AML-193 (cell line): ENCODE measurements at places on chromosomes 16 and 17.

- DNase-seq = no peak
Measured at GRCh38 chr17:17966399-17966798, 5.8 kb downstream of the TOM1L2 start.

GRCh38 chr16:79082970-79083369, 517.6 kb downstream of the MAF start:
- DNase-seq = no peak

GRCh38 chr16:57235128-57236021, 9.7 kb upstream of the ARL2BP start:
- no peak for DNase-seq

DNA sequence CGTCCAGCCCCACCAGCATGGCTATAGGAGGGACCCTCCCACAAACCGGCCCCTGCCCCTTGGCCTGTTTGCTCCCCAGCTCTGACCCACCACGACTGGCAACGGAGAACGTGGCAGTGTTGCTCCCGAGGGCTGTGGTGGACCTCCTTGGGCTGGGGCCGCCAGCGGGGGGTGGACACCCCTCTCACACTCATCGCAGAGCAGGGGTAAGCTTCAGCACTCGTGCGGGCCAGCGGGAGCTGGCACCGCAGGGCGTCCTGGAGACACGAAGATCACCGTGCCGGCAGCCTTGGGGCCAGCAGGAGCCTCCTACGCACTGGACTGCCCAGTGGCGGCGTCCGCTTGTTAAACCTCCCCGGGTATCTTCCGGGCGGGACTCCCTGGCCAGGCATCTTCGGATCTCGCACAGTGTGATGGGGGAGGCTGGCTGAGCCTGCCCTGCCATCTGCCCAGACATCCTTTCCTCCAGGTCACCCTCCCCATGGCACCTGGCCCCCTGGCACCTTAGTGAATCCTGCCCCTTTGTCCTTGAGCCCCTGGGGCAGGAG, 53.5 kb downstream of the ABR start:
- DNase-seq = no peak

DNA sequence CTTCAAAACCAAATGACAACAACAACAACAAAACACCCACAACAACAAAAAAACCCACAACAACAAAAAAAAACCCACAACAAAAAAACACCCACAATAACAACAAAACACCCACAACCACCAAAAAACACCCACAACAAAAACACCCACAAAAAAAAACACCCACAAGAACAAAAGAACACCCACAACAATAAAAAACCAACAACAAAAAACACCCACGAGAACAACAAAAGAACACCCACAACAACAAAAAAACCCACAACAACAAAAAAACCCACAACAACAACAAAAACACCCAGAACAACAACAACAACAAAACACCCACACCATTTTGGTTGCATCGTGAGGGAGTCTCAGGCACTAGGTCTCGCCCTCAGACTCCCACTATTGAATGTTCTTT, 117.8 kb downstream of the C16orf95 start:
- DNase-seq = no peak

GRCh38 chr16:70649300-70649699, 2.9 kb downstream of the IL34 start:
- DNase-seq = no peak

DNA sequence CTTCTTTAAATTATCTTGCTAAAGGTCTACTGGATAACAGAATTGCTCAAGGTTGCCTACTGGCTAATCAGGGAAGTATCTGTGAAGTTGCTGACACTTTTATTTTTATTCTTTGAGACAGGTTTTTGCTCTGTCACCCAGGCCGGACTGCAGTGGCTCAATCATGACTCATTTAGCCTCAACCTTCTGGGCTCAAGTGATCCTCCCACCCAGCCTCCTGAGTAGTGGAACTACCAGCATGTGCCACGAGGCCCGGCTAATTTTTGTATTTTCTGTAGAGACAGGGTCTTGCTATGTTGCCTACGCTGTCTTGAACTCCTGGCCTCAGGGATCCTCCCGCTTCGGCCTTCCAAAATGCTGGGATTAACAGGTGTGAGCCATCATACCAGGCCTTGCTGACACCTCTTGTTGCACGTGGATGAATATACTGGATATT, 43.1 kb downstream of the GLG1 start:
- peak; percentile 85 for DNase-seq

- DNase-seq = no peak
Measured at GRCh38 chr17:17787568-17787967, 49.2 kb downstream of the SREBF1 start.

DNA sequence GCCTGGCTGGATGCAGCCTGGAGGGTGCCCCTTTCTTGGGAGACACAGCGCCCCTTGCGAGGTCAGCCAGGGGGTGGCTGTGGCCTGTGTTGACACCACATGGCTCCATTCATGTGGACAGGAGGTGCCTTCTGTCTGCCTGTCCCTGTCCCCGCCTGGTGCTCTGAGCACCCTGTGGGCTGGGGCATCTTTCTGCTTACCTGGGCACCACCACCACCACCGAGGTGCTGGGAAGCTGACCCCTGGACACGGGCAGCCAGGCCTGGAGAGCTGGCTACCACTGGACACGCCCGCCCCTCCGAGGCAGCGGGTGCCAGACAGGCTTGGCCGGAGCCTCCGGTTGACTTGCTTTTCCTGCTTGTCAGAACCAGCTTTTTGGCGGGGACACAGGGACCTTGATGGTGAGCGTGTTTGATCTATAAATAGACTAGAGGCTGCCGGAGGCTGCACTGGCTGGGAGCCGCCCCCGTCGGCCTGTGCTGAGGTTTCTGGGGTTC, 121.3 kb upstream of the GSE1 start:
- no peak for DNase-seq

DNA sequence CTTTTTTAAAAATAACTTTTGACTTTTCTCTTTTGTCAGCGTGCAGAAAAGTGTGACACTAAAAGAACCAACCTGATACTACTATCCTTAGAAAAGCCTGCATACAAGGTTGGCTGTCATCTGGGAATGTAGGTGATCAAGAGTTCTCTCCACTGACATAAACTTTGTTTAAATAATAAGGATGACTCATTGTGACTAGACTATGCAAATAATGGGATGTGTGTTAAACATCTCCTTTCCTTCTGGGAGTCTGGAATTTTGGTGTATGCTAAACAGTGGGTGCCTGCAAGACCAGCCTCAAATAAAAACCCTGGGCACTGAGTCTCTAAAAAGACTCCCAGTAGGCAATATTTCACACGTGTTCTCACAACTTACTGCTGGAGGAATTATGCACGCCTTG, 373.4 kb downstream of the CNTNAP4 start:
- no peak for DNase-seq

DNA sequence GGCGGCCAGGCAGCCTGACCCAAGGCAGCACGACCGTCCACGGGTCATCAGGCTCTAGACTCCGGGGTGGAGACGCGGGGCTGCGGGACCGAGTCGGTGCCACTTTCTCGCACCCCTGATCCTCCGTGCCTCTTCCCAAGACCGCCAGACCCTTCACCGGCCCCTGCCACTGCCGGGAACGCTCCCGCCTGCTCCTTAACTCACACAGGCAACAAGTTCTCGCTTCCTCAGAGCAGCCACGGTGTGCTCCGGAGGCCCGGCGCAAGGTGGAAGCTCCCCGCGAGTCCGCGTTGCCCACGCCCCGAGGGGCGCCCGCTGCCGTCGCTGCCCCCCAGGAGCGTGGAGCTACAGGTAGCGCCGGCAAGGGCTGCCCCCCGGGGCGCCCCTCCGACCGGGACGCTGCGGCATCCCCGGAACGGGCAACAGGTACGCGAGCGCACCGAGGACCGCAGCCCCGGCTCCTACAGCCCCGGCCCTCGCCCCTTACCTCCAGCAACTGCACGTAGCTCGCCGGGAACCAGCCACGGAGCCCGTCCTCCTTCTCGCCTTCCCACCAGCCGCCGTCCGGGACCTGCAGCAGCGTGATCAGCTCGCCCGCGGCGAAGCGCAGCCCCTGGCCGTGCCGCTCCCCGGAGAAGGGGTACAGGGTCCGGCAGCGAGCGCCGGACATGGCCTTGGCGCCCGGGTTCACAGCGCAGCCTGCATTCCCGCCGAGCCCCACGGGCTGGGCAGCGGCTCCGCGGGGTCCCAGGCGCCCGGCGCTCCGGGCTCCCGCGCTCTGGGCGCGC, 491 bp downstream of the GAS7 start:
- no peak for DNase-seq

DNA sequence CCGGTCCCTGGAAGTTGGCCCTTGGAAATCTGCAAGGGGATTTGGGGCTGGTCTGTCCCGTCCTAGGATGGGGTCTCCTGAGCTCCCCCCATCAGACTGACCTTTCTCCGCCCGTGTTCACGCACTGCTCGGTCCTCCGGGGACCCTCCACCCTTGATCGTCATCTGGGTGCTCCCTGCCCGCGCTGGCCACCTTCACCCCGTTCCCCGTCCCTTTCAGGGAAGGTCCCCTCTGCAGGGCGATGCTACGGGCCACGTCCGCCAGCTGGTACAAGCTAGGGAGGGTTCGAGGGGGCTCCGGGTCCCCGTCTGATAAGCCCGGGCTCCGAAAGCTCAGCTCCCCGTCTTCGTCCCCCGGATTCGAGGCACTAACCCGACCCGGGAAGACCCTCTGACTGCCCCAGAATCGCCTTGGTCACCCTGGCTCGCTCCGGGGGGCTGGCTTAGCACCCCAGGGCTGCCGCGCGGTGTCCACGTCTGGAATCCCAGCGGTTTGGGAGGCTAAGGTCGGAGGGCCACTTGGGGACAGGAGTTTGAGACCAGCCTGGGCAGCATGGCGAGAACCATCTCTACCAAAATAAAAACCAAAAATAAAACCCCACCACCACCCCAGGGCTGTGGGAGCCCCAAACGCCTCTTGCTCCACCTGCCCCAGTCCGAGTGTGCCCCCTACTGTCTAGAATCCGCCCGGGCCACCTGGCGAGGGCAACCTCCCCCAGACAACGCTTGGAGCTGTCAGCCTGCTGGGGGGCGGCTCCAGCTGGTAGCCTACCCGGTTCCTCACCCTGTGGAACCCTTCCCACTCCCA, 1.1 kb upstream of the SLC43A2 start:
- peak; percentile 17 for DNase-seq

GRCh38 chr17:17672453-17673368, 8.5 kb upstream of the RAI1 start:
- peak; percentile 87 for DNase-seq

- DNase-seq = no peak
Measured at GRCh38 chr17:77312786-77313599, 172.2 kb downstream of the SEC14L1 start.

DNA sequence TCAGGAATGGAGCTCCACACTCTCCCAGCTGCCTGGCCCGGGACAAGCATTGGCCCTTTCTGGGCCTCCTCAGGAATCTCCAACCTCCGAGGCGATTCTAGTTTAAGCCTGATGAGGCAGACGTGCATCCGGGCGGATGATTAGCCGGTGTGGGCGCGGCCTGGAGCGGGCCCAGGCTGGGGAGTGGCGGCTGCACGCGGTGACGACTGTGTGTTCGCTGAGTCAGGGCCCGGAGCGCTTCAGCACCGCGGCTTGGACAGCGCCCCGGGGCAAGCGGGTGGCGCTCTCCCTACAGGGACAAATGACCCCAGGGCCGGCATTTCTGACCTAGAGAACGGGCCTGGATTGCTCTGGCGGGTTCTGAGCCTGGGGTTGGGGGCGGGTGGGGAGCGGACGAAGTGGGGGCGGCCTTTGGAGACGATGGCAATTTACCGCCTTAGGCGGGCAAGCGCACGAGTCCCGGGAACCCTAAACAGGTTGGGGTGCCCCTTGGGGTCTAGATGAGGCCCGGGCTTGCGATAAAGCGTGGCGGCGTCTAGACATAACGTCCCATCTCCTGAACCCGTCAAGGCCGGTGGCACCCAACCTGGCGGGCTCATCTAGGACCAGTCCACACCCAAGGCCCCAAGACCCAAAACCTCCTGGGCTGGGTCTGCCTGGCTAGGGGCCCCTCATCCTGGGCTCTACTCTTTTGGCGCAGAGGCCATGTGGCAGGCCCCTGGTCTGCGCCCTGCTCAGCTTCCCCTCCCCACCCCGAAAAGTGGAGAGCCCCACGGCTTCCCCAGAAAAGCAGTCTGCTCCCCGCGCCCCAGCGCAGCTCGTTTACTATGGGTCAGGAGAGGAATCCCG, 22.3 kb upstream of the ZNHIT3 start:
- no peak for DNase-seq

GRCh38 chr17:42072323-42073187, 22.2 kb upstream of the C17orf113 start:
- DNase-seq = no peak
